Stimulated activated CD8-positive, alpha-beta memory T cell treated with anti-CD3 and anti-CD28 coated beads, Interleukin-15, amount 100 ng/mL, for 4 hours (primary cell): ENCODE measurements at places on chromosomes 16 and 17.

DNA sequence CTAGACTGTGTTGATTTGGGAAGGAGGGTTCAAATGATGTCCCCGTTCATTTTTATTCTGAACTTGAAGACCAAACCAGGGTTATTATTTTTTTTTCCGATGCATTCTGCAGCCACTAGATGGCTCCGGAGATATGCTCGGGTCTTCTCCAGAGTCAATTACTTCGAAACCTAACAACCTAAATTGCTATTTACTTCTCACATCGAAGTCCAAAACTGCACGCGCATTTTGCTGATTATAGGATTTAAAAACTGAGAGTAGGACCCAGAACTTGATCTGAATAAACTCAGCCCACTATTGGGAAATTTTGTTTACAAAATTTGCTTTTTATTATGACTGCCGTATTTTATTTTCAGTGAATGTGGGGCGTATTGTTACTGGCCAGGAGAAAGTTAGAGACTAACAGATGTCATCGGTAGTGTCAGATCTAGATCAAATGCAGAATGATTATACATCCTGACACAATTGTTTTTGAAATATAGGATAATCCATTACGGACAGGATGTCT lies 263.8 kb downstream of the HS3ST3A1 start:
- DNase-seq, result no peak

DNA sequence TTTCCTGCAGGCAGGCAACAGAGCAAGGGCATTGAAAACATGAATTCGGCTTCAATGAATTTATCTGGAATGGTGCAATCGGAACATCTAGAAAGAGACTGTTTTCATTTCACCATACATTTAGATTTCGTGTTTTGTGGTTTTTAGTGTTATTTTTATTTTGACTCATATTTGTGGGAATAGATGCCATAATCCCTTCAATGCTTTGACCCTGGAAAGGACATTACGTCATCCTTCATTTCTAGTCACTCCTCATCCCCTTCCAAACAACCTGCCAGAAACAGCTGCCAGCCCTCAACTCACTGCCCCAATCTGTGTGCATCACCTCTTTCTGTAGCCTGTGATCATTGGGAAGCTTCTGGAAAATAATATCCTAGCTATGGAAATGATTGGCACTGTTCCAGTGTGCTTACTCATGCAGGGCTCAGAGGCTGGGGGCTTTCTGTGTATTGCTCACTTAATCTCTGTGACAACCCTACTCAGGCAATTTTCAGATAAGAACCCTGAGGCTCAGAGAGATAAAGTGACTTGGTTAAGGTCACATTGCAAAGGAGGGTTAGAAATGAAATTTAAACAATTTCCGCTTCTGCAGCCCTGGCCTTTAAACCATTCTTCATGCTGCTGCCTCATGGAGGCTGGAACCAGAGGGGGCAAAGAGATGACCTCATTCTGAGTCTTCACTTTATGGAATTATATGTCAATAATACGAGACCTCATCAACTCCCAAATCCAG lies 9.5 kb upstream of the KSR1 start:
- no peak for DNase-seq

DNA sequence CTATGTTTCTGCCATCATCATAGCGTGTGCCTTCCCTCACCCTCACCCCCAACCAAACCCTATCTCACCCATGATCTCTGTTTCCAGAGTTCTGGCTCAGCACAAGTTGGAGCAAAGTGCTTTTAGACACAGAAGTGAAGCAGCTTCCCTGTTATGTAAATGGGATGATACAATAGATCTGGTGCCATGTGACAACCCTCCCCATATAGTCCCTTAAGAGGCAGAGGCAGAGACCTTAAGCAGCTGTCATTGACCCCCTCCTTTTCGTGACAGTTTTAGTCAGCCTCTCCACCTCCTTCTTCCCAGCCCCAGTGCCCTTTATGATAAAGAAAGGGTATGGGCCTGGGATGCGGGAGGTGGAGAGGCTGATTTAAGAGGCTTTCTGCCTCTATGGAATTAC lies 40.3 kb upstream of the MED13 start:
- DNase-seq, result no peak

- no peak for DNase-seq
Measured at GRCh38 chr16:24138024-24138423, 118.1 kb upstream of the CACNG3 start.
